ENCODE measurements at places on chromosomes 1 and 21.

DNA sequence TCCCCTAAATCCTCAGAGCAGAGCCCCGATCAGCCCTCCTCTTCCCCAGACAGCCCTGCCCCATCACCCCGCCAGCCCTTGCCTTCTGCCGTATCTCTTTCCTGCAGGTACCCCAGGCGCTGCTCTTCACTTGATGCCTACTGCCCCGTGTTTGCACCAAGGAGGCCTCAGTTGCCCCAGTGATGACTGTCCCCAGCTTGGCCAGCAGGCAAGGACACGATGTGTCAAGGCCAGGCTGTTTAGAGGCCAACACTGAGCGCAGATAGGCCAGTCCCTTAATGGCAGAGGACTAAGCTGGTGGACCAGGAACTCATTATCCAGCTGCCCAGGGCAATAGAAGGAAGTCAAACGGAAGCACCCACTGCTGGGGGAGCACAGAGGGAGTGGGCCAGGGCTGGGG, 68.4 kb downstream of the CAMK2N1 start:
- DNase-seq: no peak

DNA sequence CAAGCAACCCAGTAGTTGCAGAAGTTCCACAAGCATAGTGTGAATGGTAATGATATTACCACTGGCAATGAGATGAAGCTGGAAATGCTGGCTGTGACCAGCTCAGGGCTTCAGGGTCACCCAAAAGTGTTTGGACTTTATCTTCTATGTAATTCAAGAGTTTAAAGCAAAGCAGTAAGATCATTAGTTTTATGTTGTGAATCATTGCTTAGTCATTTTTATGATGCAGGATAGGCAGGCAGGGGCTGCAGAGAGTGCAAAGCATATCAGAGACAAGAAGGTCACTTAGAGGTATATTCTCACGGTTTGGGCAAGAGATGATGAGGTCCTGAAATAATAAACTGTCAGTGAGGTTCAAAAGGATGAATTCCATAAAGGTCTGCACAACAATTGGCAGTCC, 147.4 kb downstream of the OLFM3 start:
- DNase-seq: no peak

DNA sequence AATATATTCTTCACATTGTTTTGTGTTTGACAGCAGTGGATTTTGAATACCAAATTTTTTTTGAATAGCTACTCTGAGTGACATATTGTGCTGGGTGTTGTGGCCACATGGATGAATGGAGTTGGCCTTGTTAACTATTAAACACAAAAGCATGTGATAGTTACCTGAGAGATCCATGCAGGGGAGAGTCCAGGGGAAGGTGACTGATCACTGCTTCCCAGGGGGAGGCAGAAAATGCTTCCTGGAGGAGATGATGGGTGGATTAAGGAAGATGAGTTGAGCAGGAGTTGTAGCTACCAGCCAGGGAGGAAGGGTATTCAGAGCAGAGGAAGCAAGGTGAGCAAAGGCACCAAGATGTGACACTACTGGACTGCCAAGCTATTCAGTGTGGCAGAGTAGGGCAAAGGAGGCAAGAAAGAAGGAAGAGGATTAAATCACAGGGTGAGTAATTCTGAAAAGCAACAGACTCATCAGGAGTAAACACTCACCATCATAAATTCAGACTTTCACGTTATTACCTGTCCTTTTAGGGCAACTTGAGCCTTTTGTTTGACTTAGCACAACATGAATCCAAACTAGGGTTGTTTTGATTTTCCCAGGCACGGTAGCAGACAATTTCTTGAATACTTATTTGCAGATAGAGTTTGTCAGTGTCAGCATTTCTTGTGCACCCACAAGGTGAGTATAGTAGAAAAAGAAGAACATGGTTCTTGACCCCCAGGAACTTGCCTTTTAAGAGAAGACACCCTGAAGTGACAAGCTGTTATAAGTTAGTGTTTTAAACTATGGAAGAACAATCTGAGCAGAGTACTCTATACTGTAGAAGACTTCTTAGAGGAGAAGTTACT, 4.2 kb downstream of the CD46 start:
- no peak for DNase-seq

DNA sequence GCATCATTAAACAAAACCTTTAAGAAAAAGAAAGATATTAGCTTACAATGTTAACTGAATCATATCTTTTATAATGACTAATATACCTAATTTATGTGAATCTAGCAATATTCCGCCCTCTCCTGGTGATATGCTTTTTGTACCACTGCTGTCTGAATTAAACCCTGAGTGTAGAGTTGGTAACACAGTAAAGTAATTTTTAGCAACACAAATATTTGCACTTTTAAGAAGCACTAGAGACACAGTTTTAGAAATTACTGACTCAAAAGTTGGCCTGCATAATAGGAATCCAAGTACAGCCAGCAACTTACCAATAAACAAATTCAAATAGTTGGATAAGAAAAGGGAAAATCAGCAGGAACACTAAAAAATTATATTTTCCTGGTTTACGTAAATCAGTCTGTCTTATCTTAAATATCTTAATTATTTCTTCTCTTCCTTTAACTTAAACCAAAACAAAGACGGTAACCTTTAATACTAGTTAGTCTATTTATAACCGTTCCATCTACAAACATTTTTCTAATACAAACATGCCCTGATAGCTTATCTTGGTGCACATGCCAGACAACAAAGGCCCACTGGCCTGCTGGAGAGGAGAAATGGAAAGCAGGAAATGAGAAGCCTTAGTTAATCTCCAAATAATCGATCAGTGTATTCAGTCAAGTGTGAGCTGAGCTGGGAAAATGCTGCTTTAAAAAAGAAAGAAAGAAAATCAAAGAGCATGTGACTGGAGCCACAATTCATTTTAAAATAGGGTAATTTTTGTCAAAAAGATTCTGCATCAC, 246.0 kb downstream of the RERE start:
- DNase-seq: no peak

DNA sequence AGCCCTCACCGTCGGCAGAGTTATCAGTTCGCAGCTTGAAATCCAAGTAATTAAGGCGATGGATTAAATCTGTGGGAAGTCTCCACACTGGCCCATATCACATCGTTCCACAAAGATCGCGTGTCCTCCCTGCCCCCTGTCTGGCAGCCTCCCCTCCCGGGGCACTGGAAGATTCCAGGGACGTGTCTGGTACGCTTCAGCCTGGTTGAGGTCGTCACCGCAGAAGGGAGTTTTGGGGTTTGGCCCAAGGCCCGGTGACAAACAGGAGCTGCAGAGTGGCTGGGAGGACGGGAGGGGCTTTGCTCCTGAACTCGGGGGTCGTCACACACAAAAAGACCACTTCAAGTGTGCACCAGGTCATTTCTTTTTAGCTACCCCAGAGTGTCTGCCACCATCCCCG, 51.1 kb downstream of the PRDM16 start:
- no peak for DNase-seq
